ENCODE measurements at places on chromosomes 11 and 22.

GRCh38 chr11:134022748-134023147 is 46.1 kb upstream of the JAM3 start:
- DNase-seq = no peak

DNA sequence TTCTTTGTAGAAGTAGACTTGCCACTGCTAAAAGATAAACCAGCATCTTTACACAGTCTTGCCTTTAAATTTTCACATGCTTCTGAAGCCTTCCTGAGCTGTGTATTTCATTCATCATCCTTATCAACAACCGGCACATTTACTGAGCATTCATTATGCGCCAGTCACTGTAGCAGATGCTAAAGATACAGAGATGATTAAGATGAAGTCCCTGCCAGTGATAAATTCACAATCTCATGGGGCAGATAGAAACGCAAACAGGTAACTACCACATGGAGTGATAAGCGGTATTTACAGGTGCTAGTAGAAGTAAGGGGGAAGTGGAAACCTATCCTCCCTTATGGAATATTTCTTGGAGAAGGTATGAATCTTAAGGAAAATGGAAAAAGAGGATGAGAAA is 67.2 kb downstream of the PRCP start:
- no peak for DNase-seq

- no peak for DNase-seq
Observed at GRCh38 chr11:106461839-106462545, 384.5 kb downstream of the AASDHPPT start.

- DNase-seq = no peak
Observed at GRCh38 chr11:102806296-102806695, 8.3 kb upstream of the MMP1 start.

DNA sequence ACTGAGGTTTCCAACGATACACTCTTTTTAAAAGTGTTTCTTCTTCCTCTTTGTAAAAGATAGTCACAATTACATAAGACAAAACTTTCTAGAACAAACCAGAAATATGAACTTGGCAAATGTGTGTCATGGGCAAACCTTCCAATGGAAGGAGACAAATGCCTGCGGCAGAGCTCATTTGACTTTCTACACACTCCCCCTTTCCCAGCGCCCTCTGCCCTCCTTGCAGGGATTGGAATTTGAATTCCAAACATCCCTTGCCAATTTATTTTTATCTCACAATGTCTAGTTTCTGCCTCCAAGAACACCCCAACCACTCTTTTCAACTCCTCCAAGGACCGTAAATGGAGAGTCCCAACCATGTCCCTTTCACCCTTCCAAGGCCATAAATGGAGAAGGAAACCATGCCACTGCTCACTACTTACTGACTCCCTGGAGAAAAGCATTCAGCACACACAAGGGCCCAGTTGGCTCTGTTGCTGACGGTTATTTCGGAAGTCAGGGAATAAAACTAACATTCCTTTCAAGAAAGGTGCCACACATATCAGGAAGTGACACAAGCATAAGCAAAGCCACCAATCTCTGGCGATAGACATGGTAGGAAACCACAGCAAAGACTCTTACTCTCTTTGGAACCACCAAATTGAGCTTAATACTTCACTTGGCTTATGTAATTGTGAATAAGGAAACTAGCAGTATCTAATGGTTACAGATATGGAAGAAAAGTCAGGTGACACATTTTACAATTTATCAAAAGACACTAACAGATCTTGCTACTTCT is 15.0 kb upstream of the ESAM start:
- DNase-seq = no peak

DNA sequence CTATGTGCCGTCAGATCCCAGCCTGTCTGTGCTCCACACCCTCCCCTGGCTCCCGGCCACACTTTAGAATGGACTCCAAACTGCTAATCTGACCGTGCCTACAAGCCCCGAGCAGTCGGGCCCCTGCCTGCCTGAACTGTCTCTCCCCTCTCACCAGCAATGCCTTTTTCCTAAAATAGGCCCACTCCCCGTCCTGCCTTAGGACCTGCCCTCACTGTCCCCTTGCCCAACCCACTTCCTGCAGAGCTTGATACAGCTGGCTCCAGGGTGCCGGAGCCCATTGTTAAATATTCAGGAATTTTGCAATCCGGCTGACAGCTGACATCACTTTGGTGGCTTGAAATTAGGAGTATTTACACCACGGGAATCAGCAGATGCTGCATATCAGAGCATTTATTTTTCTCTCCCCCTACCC is 21.4 kb downstream of the MN1 start:
- no peak for DNase-seq

DNA sequence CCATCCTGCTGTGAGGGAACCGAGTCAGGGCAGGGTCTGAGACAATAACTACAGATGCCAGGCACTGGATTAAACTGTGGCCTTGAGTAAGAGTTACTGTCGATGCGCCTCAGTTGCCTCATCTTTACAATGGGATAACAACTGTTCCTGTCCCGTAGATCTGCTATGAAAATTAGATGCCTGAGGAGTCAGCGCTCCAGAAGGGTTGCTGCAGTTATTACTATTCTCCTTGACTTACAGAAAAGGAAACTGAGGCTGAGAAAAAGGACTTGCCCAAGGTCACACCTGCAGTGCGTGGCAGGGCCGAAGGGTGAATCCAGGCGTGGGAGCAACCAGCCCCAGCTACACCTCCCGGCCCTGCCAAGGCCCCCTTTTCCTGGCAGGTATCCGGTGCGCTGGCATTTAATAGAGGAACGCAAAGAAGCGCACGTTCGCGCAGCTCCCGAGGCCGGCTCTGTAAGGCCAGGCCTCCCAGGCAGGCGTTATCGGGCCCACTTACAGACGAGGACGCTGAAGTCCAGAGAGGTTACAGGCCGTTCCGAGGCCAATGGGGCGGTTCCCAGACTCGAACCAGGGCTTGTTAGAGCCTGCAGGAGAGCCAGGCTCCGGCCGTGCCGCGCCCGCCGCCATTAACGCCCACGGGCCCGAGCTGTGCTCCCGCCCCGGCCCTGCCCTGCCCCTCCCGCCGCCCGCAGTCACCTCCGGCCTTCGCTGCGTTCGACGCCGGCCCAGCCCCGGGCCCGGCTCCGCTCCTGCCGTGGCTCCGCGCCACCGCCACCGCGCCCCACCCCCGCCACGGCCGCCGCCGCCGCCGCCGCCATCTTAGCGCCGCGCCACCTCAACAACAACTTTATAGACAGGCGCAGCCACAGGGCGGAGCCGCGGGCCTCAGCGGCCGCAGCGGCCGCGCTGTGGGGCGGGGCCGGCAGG is at the start of gene C11orf68:
TSS of gene C11orf68 (minus strand) at position 852 of the 930 bp plus-strand sequence. CDS start at position 821, 31 bp downstream.
- no peak for DNase-seq

- no peak for DNase-seq
Observed at GRCh38 chr11:9643751-9644150, 20.1 kb upstream of the SWAP70 start.

GRCh38 chr11:326842-327580 is 6.4 kb upstream of the IFITM3 start:
- no peak for DNase-seq

- no peak for DNase-seq
Observed at GRCh38 chr22:20625270-20625669, 117.9 kb downstream of the MED15 start.

DNA sequence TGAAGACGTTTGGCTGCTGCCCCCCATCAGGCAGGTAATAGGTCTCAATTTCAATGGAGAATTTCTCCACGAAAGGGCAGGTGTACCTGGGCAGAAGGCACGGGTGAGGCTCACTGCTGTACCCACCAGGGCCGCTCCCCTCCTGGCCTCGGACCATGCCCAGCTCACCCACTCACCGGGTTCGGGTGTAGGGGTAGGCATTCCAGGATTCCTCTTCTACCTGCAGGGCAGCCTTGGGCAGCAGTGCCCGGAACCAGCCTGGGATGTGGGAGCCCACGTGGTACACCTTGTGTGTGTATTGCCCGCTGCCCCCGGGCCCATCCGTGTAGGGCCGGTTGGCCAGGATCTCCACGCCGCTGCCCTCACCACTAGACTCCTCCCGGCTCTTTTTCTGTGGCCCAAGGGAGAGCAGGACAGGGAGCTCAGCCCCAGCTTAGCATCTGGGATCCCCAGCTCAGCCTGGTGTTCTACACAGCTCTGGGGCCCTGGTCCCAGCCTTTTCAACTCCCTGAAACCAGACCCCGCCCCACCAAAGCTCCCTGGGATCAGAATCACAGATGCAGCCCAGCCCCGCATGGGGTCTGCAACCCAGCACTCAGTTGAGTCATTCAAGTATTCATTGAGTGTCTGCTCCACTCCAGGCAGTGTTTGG is 2.7 kb downstream of the PITPNM1 start:
- DNase-seq = no peak

DNA sequence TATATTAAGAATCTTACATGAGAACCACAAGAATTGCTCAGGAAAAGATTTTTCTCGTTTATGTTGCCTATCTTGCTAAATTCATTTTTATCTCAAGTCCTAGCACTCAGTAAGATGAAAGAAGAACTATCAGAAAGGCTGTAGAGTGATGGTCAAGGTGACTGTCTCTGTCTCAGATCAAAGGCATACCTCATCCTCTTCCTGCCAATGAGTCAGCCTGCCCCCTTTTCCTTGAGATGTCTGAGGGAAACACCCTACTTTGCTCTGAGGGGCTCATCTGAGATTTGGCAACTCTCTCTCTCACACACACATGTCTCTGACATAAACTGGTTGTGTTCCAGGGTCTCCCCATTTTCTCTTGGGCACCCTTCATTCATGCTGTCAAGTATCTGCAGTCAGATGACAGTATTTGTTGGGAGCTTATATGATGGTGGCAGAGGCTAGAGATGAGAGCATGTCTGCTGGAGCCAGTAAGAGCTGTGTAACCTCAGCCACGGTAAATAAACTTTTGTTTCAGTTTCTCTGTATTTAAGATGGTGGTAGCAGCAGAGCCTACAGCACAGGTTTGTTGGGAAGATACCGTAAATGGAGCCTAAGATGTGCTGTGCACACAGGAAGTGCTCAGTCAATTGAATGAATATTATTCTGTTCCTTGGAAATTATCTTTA is 1.6 kb downstream of the MMP27 start:
- no peak for DNase-seq

- DNase-seq = no peak
Observed at GRCh38 chr22:17229991-17230630, 10.9 kb upstream of the ADA2 start.

- no peak for DNase-seq
Observed at GRCh38 chr11:32353884-32354283, 81.5 kb downstream of the WT1 start.

GRCh38 chr11:75827562-75827961 is 12.6 kb downstream of the UVRAG start:
- no peak for DNase-seq

GRCh38 chr11:131667566-131667965 is 297.2 kb downstream of the NTM start:
- DNase-seq = no peak

DNA sequence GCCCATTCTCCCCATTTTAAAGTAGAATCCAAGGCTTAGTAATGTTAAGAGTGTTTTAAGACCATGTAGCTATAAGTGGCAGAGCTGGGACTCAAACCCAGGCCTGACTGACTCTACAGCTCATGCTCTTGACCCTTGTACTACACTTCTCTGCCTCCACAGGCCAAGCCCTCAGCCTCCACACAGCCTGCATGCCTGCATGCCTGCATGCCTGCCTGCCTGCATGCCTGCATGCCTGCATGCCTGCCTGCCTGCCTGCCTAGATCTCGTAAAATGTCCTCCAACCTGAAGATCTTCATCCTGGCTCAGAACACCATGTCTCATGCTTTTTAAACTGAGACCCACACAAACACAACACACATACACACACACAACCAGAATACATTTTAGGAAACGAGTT is 18.6 kb downstream of the TBC1D10A start:
- DNase-seq = no peak

GRCh38 chr22:48044487-48045060 is 1282.1 kb downstream of the TBC1D22A start:
- no peak for DNase-seq

GRCh38 chr11:35974882-35975589 is 31.2 kb downstream of the LDLRAD3 start:
- DNase-seq = no peak

- no peak for DNase-seq
Observed at GRCh38 chr11:47148270-47148669, 28.4 kb downstream of the ARFGAP2 start.

- peak; percentile 84 for DNase-seq
Observed at GRCh38 chr22:36180038-36180880, 19.7 kb upstream of the APOL3 start.

DNA sequence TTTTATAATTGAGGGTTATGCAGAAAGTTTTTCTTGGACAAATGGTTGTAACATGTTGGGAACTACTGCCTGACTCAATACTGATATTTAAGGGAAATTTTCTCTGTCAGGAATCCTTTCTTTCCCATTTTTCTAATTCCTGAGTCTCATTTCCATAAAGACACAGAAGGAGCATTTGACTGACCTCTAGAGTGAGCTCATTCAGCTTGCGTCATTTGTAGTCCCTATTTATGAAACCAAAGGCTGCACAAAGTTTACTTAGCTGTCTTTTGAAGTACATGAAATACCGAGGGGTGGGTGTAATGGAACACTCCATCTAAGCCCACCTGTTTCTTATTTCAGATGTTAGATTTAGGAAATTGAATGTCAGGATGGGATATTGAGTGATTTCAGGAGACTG is 359.5 kb upstream of the C11orf87 start:
- no peak for DNase-seq

DNA sequence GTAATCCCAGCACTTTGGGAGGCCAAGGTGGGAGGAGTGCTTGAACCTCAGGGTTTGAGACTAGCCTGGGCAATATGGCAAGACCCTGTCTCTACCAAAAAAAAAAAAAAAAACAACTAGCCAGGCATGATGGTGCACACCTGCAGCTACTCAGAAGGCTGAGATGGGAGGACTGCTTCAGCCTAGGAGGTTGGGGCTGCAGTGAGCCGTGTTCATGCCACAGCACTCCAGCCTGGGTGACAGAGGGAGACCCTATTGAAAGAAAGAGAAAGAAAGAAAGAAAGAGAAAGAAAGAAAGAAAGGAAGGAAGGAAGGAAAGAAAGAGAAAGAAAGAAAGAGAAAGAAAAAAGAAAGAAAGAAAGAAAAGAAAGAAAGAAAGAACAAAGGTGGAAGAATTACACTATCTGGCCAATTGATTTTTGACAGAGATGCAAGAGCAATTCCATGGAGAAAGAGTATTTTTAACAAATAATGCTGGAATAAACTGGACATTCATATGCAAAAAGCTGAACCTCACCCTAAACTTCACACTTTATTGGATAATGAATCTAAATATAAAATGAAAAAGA is 33.9 kb upstream of the SLC25A1 start:
- DNase-seq = no peak

- no peak for DNase-seq
Observed at GRCh38 chr11:1221848-1222311, 986 bp upstream of the MUC5B start.

- no peak for DNase-seq
Observed at GRCh38 chr11:17581036-17581731, 34.1 kb downstream of the OTOG start.

DNA sequence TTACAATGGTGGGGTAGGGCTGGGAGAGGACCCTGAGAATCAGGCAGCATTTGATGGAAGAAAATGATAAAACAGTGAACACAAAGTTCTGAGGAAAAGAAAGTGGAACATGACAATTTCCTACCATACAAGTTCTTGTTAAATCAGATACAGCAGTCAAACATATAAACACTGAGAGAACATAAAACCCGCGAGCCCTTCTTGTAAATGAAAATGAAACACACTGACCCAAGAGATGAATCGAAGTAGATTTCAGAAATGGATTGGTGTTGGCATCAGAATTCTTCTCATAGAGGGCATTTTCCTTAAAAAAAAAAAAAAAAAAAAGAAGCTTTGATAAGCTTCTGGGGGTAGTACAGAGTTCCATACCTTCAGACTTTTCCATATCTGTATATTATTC is 134.7 kb upstream of the TMEM45B start:
- no peak for DNase-seq

Data from stimulated activated CD8-positive, alpha-beta memory T cell treated with anti-CD3 and anti-CD28 coated beads, Interleukin-4, amount 100 ng/mL, for 1 hour (primary cell).